Left forelimb (tissue), 1 donor: ENCODE measurements at places on chromosomes 11 and 22.
A peak's percentile ranks its signal among the peaks of the same experiment; 100 is the strongest.

DNA sequence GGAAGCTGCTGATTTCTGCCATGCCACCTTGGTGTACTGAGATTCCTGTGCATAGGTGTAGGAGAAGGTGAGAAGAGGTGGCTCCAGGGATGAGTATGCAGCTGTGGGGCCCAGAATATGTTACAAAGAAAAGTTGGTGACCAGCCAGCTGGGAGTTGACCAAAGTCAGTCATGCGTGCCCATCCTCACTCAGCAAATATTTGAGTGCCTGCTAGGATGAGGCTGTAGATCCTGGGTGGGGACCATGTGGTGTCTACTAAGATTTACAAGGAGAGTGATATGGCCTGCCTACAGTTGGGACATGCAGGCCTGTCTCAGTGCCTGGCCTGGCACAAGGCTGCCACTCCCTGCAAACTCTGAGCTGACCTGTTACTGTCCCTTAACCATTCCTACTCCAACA lies 19.4 kb downstream of the RNF185 start:
- DNase-seq, result no peak

DNA sequence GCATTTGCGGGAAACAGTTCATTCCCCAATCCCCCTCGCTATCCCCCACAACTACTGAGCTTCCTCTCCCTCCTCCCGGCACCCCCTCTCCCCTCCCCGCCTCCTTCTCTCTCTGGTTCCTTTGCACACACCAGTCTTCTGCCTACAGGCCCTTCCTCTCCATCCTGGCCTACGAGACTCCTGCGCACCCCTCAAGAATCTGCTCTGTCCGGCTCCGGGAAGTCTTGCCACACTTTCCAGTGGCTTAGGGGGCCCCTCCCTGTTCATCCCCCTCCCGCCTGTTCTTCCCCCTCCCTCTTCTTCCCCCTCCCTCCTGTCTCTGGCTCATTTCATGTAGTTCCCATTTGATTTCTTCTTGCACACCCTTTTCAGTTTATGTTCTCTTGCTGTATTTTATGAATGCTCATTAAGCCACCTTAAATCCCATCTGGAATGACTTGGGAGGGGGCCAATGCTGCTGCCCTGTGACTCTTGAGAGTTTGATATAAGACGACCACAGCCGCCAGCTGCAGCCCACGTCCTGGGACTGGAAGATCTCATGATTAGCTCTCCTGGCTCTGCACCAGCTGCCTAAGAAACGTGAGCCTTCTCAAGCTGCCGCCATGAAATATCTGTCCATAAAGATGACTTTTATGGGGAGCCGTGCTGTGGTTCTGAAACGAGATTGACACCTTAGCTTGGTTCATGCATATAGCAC lies 50.9 kb downstream of the RPS6KA4 start:
- no peak for DNase-seq

DNA sequence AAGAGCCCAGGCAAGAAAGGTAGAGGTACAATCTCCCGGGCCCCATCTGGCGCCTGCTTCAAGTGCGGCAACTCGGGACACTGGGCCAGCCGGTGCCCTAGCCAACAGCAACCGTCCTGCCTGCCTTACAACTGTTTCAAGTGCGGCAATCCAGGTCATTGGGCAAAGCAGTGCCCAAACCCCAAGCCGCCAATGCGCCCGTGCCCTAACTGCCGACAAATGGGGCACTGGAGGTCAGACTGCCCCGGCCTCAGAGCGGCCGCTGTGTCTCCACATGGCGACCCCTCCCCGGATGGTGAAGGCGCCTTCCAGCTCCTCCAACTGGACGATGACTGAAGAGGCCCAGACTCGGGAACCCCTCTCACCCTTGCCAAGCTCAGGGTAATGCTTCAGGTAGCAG lies 11.4 kb upstream of the OR56A3 start:
- no peak for DNase-seq

DNA sequence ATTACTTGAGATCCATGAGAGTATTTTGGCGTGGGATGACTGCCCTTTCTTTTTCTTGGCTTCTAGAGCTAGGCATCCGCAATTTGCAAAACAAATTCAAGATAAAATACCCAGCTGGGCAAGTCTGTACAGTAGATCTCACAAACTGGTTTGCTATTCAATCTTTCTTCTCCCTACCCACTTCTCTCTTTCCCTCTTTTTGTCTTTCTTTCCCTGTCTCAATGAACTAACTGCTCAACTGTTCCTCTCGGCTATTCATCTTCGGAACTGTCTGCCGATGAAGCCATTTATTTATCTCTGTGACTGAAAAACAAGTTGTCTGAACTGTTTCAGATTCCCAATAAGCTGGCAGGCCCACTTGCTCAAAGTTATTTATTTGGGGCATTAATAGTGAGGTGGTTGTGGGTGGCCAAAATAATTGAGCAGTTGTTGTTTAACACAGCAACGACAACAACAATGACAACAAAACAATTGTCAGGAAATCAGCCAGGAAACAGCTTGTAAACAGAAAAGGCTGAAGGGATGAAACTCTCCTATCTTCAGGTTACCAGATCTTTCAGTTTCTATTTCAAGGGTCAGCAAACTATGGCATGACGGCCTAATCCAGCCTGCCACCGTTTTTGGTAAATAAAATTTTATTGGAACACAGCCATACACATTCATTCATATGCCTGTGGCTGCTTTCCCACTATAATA lies 76.0 kb upstream of the MTMR2 start:
- no peak for DNase-seq

DNA sequence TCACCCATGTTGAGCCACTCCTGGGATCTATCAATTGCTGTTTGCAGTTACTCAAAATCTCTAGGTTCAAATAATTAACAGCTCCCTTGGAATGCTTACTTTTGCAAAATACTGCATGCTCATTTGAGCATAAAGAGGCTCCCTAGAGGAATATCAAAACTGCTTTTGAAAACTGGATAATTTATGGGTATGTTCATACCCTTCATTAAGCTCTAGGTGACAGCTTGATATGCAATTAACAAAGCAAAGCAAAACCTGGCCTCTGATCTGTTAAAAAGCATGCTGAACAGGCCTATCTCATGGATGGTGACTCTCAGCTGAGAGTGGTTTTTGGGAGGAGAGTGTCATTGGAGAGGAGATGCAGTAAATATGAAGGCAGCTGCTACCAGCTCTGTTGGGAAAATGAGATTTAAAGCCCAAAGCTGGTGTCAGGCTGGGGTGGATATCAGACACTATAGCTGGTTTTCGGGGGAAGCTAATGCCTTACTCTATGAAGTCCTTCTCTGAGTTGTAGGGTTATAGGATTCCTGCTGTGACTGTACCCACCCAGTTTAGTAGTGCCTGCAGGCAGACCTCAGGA lies 110.9 kb downstream of the RASSF10 start:
- no peak for DNase-seq

DNA sequence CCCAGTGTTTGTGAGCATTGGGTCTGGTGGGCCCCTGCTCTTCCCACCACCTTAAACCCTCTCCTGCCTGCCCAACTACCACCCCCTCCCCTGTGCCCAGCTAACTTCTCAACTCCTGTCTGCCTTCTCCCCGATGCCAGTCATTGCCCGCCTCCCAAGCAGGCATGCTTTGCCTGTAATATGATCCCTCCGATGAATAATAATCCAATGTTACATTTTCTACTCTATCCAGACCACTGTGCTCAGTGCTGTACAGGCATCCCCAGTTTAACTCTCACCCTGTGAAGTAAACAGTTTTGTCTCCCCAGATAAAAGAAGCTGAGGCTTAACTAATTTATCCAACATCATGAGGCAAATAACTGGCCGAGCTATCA lies 35.5 kb upstream of the OLFML1 start:
- no peak for DNase-seq

GRCh38 chr11:46119352-46120216 lies 1.7 kb downstream of the PHF21A start:
- DNase-seq, result peak; percentile 78
